ENCODE measurements at places on chromosomes 1 and 21.

GRCh38 chr1:163876546-163876945, 554.8 kb downstream of the NUF2 start:
- no peak for DNase-seq

GRCh38 chr1:248926401-248927182, 20.6 kb downstream of the PGBD2 start:
- no peak for DNase-seq

GRCh38 chr1:206809504-206810084, 37.3 kb upstream of the IL10 start:
- no peak for DNase-seq

GRCh38 chr1:246775531-246776385, 51.5 kb downstream of the SCCPDH start:
- DNase-seq, result no peak

GRCh38 chr1:55592122-55592521, 377.0 kb upstream of the USP24 start:
- no peak for DNase-seq

DNA sequence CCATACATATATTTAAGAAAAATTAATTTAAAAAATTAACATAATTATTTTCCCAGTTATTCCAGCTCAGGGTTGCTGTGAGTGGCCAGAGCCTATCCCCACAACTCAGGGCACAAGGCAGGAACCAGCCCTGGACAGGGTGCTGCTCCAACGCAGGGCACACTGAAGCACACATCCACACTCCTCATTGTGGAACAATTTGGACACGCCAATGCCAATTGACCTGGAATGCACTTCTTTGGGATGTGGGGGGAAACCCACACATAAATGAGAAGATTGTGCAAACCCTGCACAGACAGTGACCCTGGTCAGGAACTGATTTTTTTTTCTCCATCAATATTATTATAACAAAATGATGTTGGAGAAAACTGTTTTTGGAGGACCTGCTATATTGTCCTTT, 23.4 kb downstream of the SAMSN1 start:
- no peak for DNase-seq

GRCh38 chr1:229159668-229160544, 111.0 kb upstream of the RAB4A start:
- DNase-seq, result no peak
